H7 (cell line): ENCODE measurements at places on chromosomes 7 and 10. TPM values are rescaled to one million over a fixed set of nuclear protein-coding genes. Genes with fewer than 3 reads are reported as not detected.

- no peak for DNase-seq
Observed at GRCh38 chr10:124057601-124058000, 35.8 kb downstream of the CHST15 start.

DNA sequence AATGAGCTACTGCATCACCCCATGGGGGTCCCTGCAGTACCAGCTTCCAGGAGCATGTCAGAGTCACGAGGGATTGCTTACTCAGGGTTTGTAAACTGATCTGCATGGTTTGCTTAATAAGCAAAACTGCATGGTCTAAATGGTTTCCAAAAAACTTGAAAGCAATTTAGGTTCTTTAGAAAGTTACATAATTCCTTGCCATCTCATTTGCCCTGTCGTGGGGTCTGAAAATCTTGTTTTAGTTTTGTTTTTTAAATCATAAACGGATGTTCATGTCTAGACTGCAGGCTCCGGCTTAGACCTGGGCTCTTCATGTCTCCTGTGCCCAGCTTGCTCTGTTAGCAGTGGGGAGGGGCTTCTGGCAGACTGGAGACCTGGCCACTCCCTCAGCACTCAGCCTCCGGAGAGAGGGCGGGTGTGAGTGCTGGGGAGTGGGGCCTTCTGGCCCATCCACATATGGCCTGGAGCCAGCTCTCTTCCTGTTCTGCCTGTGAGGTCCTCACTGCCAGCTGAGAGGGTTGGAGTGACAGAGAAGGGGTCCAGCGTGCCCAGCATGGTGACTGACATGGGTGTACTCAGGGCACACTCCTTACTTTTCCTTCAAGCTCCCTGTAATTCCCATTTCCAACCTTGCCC is 17.5 kb downstream of the PRF1 start:
- peak; percentile 86 for DNase-seq

DNA sequence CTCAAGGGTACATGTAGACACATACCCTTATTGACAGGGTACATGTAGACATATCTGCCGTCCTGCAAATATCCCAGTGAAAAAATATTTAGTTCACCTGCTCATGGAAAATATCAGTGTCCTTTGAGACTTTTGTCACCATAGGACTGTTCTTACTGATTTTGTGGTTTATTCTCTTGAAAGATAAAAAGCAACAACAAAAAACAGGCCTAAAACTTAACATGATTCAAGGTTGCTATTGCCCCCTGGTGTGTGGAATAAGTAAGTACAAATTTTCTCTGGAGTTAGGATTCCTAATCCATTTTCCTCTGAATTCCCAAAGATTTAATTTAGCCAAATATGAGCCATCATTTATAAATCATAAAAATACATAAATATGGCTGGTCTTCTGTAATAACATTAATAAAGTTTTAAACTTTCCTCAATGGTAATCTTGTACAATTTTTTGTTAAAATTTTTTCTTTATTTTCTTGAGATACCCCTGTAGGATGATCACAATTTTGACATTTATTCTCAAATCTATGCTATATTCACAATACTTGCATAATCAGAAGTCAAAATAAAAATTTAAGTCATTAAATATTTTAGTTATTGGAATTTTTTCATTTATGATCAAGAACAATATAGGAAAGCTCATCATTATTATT is 741.4 kb upstream of the POT1 start:
- peak; percentile 3 for DNase-seq

GRCh38 chr7:77439572-77439971 is 23.4 kb upstream of the GSAP start:
- DNase-seq, result no peak

GRCh38 chr10:64191286-64191685 is 670.1 kb downstream of the REEP3 start:
- DNase-seq, result no peak

WNT8B gene
- 0.10 and 0.37 TPM in 2 replicates for total RNA-seq

CTTNBP2 gene
- total RNA-seq, result 8.7 and 11.4 TPM in 2 replicates

DNA sequence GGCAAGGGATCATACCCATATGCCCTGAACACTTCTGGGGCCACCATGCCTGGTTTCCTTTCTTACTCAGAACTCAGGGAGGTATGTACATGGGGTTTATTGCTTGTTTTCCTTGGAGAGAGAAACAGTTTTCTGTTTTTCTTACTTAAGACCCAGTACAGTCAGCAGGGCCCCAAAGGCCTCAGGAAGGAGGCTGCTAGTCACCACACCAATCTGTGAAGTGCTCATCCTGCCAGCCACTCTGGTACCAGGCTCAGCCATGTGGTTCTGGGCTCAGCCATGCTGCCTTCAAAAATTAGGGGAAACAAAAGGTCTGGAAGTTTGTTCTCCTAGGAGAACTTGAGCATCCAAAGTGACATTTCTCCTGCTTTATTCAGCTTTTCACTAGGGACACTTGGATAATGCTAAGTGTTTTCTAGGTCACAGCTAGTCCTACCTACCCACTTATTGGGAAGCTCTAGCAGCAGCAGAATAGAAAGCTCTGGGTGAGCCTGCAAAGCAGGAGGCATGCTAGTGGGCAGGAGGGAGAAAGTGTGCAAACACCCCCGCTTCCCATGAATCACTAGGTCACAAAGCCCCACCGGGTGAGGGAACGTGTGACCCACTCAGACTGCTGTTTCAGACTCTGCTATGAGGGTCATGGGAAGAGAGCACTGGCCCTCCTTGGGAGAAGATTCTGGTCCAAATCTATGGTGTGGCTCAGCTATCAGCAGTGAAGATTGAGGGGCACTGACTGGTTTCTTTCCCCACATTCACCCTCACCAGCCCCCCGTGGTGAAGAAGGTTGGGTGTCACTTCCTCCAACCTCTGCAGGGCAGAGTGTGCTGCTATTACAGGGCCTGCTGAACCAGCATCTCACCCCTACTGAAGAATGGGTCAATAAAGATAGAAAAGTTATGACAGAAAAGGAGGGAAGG is 23.9 kb downstream of the NUDCD3 start:
- DNase-seq, result no peak

- DNase-seq, result peak; percentile 5
Observed at GRCh38 chr10:92965314-92965713, 95.3 kb upstream of the CYP26C1 start.

DNA sequence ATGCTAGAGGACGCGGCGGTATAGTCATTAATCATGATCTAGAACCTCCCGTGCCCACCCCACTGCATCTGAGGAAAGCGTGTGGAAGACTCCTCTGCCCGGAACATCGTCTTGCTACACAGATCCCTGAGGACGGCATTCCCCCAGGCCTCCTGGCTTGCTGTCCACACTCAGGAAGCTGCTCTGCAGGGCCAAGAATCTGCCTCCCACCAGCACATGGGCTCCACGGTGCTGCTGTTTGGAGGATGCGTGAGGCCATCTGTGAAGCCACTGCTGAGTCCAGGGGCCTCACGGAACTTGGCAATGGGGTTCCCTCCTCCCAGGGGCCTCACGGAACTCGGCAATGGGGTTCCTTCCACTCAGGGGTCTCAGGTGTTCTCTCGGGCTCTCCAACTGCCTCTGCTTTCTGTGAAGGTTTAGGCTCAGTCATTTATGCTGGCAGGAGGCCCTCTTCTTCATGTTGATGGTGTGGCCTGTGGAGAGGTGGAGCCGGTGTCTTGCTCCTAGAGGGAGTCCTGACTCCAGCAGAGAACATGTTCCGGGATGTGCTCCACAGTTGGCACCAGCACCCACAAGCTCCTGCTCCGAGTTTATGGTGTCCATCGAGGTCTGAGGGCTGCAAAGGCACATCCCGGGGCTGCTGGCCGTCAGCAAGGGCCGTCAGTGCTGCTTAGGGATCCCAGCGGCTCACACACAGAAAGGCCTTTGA is 273.3 kb downstream of the DNAJB6 start:
- no peak for DNase-seq

STEAP1B gene
- total RNA-seq, result 16.0 and 22.7 TPM in 2 replicates

GRCh38 chr10:34811968-34812514 is 3.1 kb downstream of the PARD3 start:
- no peak for DNase-seq

NPFFR1 gene
- total RNA-seq, result not detected in 2 replicates

GRCh38 chr10:8063935-8064334 is 9.4 kb downstream of the GATA3 start:
- DNase-seq, result peak; percentile 47

DNA sequence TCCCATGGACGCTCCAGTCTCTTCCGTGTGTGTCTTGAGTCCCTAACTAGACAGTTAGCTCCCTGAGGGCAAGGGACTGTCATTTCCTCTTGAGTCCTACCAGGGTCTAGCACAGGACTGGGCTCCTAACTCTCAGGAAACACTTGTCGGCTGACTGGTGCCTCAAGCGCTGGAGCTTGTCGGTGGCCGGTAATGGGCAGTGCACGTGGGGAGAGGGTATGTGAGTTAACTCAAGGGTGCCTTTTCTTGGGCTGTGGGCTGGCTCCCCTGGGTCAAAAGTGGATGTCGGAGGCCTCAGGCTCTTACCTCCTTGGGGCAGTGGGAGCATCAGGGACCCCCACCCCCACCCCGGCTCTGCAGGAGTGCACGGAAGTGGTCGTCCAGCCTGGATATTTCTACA is 32.9 kb downstream of the ZNF775 start:
- peak; percentile 43 for DNase-seq

GRCh38 chr10:132176623-132177500 is 9.9 kb upstream of the DPYSL4 start:
- no peak for DNase-seq

DNA sequence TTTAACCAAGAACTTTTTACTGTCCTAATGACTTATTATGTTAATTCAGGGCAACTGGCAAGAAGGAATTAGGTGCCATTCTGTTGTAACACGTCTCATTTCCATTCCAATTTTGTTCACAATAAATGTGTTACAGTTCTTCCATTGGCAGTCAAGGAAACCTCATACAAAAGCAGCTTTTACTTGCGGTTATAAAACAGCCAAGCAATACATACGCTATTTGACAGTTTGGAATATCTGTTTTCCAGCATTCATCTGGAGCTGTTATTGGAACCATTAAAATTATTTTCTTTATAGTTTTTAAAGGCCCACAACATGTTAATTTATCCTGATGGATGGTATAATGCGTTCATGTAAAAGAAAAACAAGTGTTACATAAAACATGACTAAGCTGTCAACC is 33.3 kb downstream of the MTERF1 start:
- no peak for DNase-seq

DNA sequence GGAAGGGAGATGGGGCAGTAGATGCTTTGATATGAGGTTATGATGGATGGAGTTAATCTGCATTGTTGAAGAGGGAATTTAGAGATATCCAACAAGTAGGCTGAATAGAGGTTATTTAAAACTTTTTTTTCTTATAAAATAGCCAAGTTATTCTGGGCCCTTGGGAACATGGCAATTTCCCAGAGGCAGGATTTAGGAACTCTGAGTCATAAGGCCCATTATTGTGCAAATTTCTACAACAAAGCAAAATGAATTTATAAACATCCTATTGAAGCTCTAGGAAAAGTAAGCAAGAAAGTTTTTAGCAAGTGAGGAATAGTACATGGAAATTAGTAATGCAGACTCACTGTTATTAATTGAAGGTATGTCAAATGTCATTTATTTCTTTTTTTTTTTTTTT is 160.9 kb upstream of the NPY start:
- DNase-seq, result no peak

AGBL3 gene
- 1.00 and 1.7 TPM in 2 replicates for total RNA-seq

JAZF1 gene
- total RNA-seq, result 11.3 and 13.5 TPM in 2 replicates

GRCh38 chr10:79305515-79305914 is 41.8 kb upstream of the PPIF start:
- no peak for DNase-seq

GIMAP8 gene
- total RNA-seq, result not detected in 2 replicates

TMEM106B gene
- 26.6 and 37.5 TPM in 2 replicates for total RNA-seq

DNA sequence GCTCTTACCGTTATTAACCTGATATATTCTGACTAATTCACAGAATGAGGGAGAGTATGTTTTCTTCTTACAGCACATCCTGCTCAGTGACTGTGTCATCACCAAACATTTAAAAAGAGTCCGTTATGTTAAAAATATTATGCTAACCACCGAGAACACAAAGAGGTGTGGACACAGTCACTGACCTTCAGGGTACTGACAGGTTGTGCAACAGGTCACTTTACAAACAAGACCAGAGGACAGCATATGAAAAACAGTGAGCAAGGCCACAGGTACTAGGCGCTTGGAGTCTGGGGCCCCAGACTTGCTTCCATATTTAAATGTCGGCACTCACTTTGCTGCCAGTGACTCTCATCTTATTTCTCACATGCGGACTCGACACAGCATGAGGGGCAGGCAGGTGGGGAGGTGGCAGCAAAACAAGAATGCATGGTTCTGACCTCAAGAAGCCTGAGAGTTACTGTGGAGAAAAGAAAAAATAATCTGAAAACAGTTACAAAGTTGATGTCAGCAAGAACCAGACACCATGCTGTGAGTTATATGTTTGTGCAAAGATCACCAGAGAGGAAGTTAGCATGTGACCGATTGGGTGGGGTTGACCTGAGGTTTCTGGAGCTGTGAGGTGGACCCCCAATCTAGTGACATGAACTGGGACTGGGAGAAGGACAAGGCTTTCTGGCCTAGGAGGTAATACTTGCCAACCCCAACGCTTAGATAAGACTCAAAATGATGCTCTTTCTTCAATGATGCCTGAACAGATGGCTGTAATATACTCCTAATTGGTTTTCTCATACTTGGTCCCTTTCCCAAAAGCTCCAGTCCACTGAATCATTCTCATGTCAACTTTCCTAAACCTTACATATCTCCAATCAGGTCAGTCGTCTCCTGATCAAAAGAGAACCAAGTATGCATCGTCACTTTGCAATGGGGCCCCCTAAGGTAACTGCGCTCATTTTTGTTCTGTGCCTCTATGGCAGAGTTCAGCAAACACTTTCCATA is 102.4 kb downstream of the HIPK2 start:
- peak; percentile 1 for DNase-seq

DNA sequence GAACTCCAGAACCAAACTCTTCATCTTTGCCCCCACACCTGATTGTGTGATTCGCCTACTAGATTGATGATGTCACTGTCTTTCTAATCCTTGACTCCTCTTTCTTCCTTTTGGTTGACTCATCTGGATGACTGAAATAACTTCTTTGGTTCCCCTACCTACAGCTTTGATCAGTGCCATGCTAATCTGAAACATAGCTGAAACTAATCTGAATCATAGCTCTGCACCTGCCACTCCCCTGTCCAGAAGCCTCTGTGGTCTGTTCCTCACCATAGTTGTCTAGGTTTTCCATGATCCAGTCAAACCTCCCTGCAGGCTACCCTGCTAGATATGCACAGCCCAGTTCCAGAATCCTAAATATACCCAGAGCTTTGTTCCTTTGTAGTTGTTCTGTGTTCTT is 51.9 kb downstream of the ZNF365 start:
- no peak for DNase-seq

DNA sequence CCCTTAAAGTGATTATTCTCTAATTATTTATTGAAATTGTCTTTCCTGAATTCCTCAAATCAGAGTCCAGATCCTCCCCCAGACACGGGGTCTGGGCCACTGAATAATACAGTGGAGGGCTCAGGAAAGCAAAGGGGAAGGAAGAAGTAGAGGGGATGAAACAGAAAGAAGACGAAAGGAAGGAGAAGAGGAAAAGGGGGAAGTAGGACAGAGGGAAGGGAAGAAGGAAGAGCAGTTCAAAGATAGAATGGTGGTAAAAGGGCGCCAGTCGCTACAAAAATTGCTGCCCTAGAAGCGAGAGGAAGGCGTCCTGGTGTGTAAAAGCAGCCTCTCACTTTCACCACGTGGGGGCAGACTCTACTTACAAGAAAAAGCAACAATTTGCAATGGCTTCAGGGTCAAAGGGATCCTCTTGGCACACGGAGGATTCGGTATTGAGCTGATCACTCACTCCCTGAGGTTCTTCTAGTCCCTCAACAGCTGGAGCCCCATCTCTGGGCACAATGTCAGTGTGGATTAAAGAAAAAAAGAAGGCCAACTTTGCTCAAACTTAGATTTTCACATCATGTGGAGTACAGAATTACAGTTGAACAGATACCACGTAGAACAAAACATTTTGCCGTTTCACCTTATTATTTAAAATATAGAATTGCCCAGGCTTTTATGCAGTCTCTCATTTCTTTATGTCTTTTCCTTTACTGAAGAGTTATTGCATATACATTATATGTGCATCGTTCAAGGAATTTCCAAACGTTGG is 31.4 kb upstream of the NPVF start:
- DNase-seq, result peak; percentile 75
